Fibroblast of skin of scalp (primary cell): ENCODE measurements at places on chromosomes 16 and 17.

DNA sequence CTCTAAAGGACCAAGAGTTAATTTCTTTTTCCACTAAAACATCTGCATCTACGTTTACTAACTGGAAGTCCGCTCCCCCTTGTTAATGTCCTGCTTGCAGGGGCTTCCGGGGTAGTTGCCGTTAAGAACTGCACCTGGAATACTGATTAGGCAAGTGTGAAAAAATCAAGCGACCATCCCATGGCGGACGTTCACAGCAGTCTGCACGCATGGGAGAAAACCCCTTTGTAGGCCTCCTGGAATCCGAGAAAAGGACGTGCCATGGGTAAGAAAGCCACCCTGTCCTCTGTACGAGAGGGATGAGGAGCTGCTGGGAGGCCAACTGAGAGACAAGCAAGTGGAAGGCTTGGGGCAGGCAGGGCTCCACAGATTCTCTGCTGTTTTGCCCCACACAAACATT is 14.9 kb downstream of the SNN start:
- DNase-seq: no peak

GRCh38 chr17:151004-151403 is 13.6 kb downstream of the SCGB1C2 start:
- no peak for DNase-seq

GRCh38 chr17:77148077-77148939 is 7.5 kb downstream of the SEC14L1 start:
- no peak for DNase-seq

- no peak for DNase-seq
These were observed 10.6 kb upstream of the ENGASE start for GRCh38 chr17:79064026-79064425.

- peak; percentile 62 for DNase-seq
These were observed 11.9 kb upstream of the SLC4A1 start for GRCh38 chr17:44279666-44280391.

- peak; percentile 47 for DNase-seq
These were observed 27.5 kb downstream of the ZCCHC14 start for GRCh38 chr16:87465306-87465705.

DNA sequence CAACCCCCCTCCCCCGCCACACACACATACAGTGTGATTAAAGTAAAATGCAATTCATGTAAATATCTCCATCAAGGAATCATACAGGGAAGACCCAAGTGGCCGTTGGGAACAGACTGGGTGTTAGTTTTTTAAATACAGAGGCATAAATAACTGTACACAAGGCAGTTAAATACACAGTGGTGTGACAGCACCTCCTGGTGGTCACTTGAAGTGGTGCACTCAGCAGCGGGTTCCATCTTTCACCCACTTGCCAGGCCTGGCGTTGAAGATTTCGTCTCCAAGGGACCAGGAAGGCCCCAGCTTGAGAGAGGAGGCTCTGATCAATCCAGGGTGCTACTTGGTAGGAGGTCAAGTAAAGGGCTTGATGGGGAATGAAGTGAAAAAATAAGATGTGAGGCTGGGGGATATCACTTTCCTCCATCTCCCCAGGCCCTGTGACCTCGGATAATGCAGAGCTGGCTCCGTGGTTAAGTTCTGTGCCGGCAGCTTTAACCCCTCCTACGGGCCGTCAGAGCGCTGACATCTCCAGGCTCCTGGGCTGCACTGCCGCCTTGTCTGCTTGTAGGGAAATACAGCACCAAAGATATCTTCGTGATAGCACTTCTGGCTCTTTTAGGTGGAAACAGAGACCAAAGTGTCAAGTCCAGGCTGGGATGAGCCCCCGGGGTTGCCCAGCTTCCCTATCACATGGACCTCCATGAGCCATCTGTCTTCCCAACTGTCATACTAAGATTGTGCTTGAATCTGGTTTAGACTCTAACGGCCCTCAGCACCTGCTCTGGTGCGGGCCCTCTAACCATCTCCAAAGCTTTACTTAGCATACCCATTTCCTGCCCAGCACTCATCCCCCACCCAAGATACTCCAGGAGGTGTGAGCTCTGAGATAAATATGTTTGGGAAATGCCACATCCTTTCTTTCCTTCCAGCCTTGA is 20.7 kb downstream of the LGALS9 start:
- peak; percentile 38 for DNase-seq

- no peak for DNase-seq
These were observed 3.4 kb upstream of the SPOP start for GRCh38 chr17:49681106-49681979.

- DNase-seq: peak; percentile 61
These were observed 205.7 kb downstream of the TANC2 start for GRCh38 chr17:63171428-63172393.

DNA sequence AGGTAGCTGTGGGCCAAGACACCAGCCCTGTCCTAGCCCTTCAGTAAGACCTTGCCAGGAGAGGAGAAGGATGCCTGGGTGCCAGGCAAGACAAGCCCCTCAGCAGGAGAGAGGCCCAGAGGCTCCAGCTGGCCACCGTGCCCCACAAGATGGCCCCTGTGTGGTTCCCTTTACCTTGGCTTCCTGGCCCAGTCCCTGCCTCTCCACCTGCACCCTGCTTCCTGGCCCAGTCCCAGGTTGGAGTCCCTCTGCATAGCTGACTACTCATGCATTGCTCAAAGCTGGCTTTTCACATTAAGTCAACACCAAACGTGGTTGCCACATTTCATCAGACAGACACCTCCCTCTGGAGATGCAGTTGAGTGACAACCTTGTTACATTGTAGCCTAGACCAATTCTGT is 4.0 kb downstream of the SYNGR3 start:
- peak; percentile 20 for DNase-seq

DNA sequence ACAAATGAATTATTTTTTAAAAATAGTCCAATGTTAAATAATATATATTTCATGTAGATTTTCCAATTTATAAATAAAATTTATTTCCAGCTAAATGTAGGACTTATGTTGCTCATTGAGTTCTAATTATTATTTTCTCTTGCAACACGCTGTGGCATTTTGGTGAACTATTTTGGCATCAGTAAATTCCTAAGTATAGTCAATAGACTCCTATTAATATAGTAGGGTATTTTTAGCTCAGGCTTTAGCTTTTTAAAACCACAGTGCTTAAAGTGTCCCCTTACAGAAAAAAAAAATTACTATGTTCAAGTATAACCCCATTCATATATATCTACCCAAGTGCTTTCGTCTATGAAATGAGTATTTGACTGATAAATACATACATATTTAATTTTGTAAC is 919.2 kb upstream of the SOX9 start:
- no peak for DNase-seq
